ENCODE measurements at places on chromosomes 7 and 10.

DNA sequence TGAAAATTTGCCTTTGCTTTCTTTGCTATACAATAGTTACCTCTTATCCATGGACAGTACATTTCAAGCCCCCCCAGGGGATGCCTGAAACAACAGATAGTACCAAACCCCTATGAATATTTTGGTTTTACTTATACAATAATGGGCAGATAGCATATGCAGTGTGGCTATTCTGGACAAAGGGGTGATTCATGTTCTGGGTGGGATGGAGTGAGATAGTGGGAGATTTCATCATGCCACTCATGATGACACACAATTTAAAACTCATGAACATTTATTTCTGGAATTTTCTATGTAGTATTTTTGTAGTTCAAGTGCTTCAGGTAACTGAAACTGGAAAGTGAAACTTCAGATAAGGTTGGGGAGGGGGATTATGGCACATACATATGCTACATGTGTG, 12.0 kb downstream of the STARD3NL start:
- no peak for DNase-seq

DNA sequence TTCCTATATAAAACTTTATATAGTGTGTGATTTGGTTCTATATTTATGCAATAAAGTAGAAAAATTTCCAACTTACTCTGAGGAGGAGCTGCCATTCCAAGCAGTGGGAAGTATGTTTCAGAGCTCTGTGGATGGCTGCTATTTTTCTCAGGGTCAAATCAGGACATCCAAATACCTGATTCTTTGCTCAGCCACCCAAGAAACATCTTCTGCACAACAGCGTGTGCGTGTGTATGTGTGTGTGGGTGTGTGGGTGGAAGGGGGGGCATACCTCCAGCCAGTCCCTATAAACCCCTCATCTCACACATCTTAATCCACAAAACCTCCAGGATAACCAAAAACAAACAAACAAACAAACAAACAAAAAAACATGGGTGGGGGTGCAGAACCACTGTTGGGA, 66.3 kb upstream of the EMX2 start:
- no peak for DNase-seq

GRCh38 chr7:48781752-48782151, 142.6 kb upstream of the CDC14C start:
- DNase-seq = no peak

GRCh38 chr7:94655848-94656657, at the start of gene SGCE:
Gene SGCE (minus strand): TSS chr7:94656133. CDS start chr7:94656098, 35 bp downstream.
- peak; percentile 80 for DNase-seq

DNA sequence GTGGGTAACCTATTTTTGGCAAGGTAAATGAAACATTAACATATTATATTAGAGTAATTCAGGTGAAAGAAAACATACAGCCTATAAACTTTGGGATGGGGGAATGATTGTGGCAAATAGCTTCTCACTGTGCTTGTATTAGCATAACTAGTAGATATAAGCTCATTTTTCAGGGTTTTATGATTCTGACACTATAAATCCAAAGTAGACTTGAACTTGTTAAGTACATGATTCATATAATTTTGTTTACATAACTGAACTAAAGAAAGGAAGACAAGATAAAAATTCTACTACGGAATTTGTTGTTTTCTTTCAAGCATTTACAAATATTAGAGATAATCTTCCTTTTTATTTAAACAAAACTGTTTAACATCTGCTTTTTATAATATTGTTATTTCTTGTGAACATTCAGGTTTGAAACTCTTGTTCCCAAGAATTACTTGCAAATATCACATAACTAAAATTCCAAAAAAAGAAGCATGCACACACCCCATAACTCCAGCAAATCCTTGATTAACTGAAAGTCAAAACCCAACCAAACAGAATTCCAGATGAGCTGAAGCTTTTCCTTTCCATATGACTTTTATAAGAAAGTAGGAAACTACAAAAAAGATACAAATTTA, 142.3 kb downstream of the JAZF1 start:
- DNase-seq = no peak

All from NT2/D1 (cell line).